ENCODE measurements at places on chromosomes 4 and X.

- no peak for DNase-seq
Observed at GRCh38 chr4:95186666-95187065, 362.1 kb downstream of the UNC5C start.

DNA sequence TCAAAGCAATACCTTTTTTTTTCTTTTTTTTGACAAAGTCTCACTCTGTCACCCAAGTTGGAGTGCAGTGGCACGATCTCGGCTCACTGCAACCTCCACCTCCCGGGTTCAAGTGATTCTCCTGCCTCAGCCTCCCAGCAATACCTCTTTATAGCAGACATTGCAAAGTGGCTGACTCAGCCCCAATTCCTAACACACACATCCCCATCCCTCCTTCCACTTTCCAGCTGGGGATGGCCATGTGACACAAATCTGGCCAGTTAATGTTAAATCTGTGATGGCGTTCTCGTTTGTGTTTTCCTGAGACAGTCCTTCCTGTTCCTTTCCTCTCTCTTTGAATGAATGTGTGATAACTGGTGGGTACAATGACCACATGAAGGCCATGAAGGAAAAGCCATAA is 276.2 kb upstream of the KLF3 start:
- DNase-seq, result no peak

GRCh38 chr4:76498550-76498949 is 63.5 kb downstream of the SHROOM3 start:
- no peak for DNase-seq

- DNase-seq, result no peak
Observed at GRCh38 chr4:152660526-152660925, 19.3 kb downstream of the TMEM154 start.

DNA sequence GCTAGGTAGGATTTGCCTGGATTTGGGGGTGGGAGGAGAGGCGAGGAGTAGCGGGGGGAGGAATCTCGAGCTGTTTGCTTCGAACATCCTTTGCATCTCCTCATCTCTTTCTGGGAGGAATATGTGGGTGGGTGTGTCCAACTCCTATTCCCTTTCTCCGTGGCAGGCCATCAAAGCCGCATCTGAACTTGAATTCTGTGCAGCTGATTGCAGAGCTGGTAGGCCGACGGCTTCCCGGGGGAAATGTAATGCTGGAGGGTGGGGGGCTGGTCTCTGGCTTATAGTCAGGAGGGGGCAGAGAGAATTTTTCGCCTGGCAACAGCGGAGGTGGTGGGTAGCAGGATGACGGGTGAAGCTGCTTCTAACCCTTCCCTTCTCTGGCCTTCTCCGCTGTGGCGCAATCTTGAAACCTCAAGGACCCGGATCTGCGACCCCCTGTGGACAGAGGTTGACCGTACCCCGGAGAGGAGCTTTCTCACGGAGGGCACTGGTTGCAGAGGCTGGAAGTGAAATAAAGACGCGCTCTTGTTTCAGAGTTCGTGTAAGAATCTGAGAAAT is 628 bp downstream of the ZCCHC12 start:
- no peak for DNase-seq

- DNase-seq, result no peak
Observed at GRCh38 chrX:729583-730409, 99.2 kb downstream of the SHOX start.

DNA sequence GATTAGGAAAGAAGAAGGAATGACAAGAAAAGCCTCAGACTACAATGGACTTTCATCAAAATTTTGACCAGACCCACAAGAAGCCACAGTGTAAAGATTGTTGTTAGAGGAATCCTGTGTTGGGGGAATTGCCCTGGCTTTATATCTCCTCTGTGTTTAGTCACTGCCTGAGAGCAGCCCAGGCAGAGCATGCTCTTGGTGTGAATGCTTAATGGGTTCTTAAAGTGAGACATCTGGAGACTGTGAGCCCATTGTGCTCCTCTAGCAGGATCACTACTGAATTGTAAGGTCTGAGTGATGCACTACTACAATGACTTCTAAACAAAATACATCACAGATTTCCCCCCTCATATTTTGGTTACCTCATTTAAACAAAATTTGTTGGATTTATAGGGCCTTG is 1860.5 kb upstream of the ADGRL3 start:
- no peak for DNase-seq

DNA sequence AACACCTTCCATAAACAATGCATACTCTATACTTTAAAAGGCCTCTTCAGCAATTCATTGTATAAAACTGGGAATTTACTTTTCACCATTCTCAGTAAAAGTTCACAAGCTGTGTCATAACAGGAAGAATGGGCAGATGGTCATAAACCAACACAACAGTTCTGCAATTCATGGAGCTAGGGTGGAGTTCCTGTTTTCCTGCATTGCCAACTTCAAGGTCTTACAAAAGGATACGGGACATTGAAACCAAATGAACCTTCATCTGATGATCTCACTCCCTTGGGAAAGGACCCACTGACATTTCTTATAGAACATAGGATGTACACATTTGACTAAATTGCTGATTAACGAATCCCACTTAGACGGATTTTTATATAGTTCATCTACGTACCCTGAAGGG is 4.1 kb downstream of the KDR start:
- no peak for DNase-seq

- no peak for DNase-seq
Observed at GRCh38 chr4:98573791-98574190, 84.6 kb downstream of the TSPAN5 start.

- no peak for DNase-seq
Observed at GRCh38 chr4:1907848-1908525, 36.8 kb downstream of the NSD2 start.

- no peak for DNase-seq
Observed at GRCh38 chr4:33067221-33067620, 2347.1 kb downstream of the PCDH7 start.

GRCh38 chr4:182843808-182844325 is 73.3 kb downstream of the DCTD start:
- DNase-seq, result no peak

GRCh38 chr4:168522356-168522755 is 25.5 kb downstream of the PALLD start:
- no peak for DNase-seq

GRCh38 chr4:175176710-175177109 is 258.6 kb downstream of the ADAM29 start:
- DNase-seq, result no peak

DNA sequence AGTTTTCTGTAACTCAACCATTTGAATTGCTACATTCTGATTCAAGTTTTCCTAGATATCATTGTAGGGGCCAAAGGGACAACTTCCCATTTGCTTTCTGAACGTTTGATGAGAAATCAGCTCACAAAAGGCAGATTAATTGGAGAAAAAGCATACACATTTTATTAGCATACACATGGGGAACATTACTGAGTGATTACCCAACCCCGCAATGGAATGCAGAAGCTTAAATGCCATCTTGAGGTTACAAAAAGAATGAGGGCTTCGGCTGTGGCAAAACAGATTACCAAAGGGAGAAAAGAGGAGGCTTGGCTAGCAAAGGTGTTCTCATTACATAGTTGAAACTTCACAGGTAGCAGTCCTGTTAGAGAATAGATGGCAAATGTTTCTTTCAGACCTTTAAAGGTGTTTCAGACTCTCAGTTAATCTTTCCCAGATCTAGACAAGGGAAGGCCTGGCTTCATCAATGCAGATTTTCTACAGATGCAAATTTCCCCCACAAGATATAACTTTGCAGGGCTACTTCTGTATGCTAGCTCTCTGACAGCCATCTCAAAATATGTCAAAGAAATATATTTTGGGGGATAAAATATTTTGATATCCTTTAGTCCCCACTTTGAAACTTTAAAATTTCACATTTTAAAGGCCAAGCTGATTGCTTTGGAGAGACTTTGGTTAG is 26.5 kb upstream of the HERC6 start:
- DNase-seq, result no peak

DNA sequence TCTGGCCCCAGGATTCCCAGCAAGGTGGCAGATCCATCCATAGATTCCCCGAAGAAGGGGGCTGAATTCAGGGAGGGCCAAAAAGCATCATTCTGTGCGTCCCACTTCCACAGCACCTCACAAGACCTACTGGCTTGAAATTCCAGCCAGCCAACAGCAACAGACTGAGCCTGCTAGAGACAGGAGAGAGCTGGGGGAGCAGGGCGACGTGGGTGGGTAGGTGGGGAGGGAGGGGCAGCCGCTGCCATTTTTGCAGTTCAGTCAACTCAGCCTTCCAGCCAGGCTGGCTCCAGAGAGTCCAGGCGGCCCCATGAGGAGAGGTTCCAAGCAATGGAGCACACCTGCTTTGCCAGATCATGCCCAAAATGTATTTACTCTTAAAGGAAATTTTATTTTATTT is 117.6 kb upstream of the DCAF12L1 start:
- no peak for DNase-seq

DNA sequence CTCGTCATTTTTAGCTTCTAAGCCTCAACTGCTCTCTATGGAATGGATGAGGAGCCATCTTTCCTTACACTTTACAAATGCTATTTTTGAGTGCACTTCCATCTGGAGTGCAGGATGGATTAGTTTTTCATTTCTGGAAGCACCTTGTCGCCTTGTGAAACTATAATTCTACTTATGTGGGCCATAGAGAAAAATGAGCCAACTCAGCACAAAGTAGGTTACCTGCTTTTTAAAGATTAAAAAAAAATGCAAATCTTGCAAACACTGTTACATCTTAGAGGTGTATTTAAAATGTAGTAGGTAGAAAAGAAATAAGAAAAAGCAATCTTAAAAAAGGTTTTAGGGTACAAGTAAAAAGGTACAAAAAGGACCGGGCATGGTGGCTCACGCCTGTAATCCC is 10.9 kb downstream of the BOD1L1 start:
- no peak for DNase-seq

Measured in CD4-positive, alpha-beta T cell treated with Interferon gamma for 1 hour (primary cell).